NCI-H1092 (cell line): ENCODE measurements at places on chromosomes 5 and 9.
A peak's percentile ranks its signal among the peaks of the same experiment; 100 is the strongest.

- DNase-seq: no peak
Observed at GRCh38 chr5:176366232-176366894, 1.1 kb downstream of the ARL10 start.

DNA sequence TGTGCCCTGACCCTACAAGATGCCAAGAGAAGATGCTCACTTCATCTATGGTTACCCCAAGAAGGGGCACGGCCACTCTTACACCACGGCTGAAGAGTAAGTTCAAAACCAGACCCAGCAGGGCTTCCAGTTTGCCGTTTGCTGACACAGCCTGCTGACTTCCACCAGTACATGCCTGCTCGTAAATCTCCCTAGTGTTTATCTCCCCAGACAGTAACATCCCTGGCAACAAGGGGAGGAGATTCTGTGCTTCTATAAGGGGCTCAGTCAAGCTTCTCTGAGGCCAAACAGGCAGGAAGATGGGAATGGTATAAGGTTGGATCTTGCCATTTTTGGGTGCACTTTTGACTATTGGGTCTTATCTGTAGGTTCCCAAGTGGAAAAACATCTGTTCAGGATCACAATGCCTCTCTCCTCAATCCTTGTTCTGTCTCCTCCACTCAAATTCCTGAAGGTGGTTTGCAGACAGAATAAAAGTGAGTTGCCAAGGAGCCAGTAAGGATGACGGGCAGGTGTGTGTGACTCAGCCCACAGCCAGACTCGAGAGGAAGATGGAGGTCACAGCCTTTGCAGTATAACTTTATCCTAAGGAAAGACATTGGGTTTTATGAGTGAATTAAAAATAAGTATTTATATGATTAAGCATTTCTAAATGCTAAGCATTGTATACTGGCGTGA is 1.9 kb downstream of the MLANA start:
- DNase-seq: no peak

- DNase-seq: no peak
Observed at GRCh38 chr9:17031546-17031945, 103.3 kb upstream of the CNTLN start.

- no peak for DNase-seq
Observed at GRCh38 chr5:100846772-100847171, 56.3 kb downstream of the ST8SIA4 start.

- no peak for DNase-seq
Observed at GRCh38 chr9:19138084-19138483, 10.8 kb upstream of the PLIN2 start.

- no peak for DNase-seq
Observed at GRCh38 chr5:67319935-67320725, 123.5 kb upstream of the CD180 start.

DNA sequence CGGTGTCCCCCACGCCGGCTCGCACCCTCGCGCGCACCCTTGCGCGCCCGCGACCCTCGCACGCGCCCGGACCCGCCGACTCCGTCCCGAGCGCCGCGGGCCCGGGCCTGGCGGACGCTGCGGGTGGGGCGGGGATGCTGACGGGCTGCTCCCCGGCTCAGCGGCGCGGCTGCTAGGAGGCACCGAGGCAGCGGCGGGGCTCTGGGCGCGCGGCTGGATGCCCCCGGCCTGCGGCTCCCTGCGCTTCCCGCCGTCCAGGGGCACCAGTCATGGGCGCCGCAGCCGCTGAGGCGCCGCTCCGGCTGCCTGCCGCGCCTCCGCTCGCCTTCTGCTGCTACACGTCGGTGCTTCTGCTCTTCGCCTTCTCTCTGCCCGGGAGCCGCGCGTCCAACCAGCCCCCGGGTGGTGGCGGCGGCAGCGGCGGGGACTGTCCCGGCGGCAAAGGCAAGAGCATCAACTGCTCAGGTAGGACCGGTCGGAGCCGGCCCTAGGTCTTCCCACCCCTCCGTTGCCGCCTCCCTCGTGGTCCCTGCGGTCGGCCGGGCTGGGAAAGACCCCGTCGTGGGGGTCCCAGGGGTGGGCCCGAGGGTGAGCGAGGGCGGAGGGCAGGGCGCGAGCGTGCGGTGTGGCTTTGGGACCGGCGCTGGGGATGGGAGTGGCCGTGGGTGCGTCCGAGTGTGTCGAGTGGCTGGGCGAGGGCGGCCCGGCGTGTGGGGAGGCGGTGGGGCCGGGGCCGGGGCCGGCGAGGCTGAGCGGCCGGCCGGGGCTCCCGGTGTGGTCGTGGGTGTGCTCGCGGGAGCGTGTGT is 530 bp downstream of the TMEFF1 start:
- DNase-seq: peak; percentile 30

GRCh38 chr9:92745881-92746280 is 18.8 kb downstream of the BICD2 start:
- DNase-seq: no peak

DNA sequence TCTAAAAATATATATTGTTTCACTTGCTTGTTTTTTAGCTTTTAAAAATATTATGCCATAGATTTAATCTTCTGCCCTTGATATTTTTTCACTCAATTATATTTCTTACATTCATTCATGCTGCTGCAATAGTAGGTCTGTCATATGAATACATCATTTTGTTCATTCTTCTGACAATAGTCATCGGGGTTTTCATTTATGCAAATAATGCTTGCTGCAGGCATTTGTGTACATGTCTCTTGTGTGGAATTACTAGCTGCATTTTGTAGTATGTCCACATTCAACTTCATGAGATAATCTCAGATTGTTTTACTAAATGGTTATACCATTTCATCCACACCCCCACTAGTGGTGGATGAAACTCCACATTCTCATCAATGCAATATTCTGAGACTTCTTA is 5.3 kb upstream of the PLPP1 start:
- DNase-seq: no peak

DNA sequence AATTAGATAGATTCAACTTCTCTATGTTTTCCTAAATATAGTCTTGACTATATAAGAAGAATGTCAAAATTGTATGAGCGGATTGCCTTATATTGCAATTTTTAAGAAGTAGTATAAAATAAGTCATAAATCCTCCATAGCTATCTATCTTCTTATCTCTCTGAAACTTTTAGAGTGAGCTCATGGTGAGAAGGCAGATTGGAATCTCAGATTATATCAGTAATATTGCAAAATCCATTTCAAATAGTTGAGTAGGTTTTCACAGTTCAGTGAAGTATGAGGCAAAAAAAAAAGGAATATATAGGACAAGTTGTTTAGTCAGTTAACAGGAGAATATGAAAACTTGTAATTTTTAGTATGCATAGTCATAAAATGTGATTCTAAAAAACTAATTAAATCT is 156.4 kb downstream of the FAM174A start:
- no peak for DNase-seq

DNA sequence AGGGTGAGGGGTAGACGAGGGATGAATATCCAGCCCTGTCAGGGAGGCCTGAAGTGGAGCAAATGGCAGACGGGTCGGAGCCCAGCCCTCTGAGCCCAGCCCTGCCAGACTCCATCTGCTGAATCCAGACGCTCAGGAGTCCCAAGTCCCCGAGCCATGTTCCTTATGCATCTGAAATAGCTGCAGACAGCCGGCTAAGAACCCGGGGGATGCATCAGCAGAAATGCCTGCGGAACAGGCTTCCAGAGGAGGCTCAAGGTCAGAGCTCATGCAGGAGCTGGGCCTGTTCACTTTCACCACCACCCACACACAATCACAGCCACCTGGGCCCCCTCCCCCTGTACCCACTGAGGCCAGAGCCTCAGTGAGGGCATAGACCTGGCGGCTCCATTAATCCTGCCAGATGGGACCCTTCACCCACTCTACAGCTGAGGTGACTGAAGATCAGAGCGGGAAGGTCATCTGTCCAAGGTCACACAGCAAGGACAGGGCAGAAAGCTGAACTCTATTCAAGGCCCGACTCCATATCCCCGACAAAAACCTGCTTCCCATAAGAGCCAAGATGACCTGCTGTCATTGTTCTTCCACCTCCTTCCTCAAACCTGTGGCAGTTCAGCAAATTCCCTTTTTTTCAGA is 24.4 kb upstream of the AKNA start:
- no peak for DNase-seq

GRCh38 chr5:123673107-123673506 is 161.1 kb downstream of the CSNK1G3 start:
- no peak for DNase-seq

DNA sequence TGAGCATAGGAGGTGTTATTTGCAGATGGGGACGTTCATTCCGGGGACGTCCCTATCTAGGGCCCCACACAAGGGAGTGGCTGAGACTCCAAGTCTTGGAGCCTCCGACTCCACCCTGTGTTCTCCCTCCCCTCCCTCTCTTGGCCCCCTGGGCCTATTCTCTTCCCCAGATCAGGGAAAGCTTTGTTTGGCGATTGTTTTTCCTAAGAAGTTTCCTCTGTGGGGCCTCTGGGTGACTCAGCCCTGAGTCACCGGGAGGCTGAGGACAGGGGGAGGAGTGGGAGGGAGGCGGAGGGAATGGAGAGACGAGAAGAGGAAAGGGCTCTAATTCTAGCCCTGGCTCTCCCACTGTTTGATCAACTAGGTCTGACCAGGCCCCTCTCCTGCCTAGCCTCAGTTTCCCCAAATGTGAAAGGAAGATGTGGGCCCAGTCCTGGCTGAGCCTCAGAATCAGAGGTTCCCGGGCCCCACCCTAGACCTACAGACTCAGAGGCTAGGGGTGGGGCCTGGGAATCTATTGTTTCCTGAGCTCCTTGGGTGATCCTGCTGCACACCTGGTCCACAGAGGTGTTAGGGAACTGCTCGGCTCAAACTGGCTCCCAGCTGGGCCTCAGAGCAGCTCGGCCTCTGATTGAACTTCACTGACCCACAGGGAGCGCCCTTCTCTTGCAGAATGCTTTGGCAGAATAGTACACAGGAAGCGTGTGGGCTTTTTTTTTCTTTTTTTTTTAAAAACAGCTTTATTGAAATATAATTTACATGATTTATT is 19.2 kb downstream of the GSN start:
- no peak for DNase-seq

DNA sequence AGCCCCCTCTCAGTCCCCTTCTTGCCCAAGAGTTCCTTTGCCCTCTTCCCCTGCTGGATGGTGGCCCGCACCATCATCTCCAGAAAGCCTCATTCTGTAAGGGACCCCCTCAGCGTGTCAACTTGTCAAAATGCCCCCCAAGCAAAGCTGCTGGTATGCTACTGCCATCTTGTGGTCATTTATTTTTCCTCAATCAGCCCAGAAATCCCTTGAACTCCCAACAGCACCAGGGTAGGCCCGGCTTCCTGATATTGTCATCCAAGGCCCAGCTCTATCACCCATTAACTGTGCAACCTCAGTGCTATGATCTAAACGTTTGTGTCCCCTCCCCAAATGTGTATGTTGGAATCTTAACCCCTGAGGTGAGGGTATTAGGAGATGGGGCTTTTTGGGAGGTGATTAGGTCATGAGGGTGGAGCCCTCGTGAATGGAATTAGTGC is 53.2 kb upstream of the FBXW11 start:
- DNase-seq: no peak

DNA sequence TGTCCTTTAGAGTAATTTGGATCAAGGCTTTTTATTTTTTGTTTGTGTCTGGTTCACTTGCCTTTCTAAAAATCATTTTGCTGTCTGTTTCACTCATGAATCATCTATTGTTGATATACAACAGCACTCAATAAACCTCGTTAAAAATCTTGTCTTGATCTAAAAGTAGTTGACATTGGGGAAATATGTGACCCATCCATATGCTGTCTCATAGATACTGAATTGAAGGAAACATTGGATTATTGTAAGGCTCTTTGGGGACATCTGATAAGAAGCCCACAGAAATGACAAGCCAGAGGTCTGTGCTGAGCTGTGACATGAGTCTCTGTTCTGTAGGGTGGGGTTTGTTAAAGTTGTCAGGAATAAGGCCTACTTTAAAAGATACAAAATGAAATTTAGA is 208.0 kb downstream of the PDZD2 start:
- no peak for DNase-seq

GRCh38 chr9:84412654-84413053 is 72.1 kb upstream of the SLC28A3 start:
- no peak for DNase-seq

DNA sequence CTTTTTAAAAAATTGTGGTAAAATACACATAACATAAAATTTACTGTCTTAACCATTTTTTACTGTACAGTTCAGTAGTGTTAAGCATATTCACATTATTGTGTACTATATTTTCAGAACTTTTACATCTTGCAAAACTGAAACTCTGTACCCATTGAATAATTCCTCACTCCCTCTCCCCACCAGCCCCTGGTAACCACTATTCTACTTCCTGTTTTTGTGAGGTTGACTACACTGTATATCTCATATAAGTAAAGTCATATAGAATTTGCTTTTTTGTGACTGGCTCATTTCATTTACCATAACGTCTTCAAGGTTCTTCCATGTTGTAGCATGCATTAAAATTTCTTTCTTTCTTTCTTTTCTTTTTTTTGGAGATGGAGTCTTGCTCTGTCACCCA is 87.0 kb downstream of the LNPEP start:
- no peak for DNase-seq

DNA sequence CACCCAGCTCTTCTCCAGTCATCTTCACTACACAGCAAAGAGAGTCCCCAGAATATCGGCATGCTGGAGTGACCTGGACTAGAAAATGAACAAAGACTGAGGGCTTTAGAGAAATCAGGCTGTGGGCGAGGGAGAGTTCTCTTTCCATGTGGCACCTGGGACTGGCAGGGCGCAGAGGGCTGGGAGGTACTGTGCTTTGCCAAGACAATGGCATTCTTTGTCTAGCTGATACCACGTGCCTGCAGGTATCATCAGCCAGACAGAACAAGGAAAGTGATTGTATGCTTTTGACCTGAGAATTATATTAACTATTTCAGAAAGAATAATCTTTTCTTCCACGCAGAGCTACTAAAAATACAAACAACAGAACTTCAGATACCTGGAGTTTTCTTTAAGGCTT is 30.5 kb downstream of the DDX31 start:
- no peak for DNase-seq

DNA sequence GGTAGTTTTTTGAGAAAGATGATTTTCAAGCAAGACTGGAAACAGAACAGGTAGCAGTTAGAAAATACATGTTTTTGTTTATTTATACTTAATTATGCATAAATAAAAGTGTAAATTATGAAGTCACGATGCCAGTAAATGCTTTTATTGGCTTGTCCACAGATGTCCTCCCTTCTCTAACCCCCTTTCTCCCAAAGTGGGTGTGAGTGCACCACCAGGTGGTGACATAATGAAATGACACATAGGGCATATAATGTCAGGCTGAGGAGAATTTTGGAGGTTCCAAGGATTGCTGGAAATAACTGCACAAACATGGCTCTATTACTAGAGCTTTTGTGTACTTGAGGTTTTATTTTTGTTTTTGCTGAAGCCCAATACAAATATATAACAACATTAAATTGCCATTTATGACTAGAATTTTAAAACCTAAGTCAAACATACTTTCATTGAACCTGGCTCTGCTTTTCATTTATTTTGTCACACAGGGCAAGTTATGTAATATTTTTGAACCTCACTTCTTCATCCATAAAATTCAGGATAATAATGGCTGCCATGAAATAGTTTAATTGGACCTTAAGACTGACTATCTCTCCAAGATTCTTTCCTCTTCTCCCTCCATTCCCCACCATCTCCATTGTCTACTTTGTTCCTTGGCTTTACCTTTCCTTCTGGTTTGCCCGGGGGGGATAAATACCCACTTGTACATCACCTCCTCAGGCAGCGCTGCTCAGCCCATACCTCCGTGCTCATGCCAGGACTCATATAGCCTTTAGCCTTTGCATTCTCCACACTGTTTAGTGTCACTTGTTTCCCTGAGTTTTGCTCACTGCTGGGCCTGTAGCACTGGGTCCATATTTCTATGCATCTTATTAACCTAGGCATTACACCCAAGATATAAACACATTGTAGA is 168.8 kb downstream of the PDE4D start:
- DNase-seq: peak; percentile 10
